Activated T-helper 17 cell treated with anti-CD3 and anti-CD28 coated beads, Interleukin-2, amount 50 U/mL, for 72 hours (primary cell): ENCODE measurements at places on chromosomes 5 and 9.

GRCh38 chr5:103166706-103167105 lies 46.6 kb downstream of the PPIP5K2 start:
- ATAC-seq: no peak

GRCh38 chr5:143896516-143896915 lies 84.6 kb downstream of the HMHB1 start:
- ATAC-seq: no peak

- ATAC-seq: no peak
Observed at GRCh38 chr5:43564289-43564850, 7.5 kb upstream of the PAIP1 start.

- ATAC-seq: peak; percentile 28
Observed at GRCh38 chr9:95907794-95908193, 32.3 kb downstream of the ERCC6L2 start.

DNA sequence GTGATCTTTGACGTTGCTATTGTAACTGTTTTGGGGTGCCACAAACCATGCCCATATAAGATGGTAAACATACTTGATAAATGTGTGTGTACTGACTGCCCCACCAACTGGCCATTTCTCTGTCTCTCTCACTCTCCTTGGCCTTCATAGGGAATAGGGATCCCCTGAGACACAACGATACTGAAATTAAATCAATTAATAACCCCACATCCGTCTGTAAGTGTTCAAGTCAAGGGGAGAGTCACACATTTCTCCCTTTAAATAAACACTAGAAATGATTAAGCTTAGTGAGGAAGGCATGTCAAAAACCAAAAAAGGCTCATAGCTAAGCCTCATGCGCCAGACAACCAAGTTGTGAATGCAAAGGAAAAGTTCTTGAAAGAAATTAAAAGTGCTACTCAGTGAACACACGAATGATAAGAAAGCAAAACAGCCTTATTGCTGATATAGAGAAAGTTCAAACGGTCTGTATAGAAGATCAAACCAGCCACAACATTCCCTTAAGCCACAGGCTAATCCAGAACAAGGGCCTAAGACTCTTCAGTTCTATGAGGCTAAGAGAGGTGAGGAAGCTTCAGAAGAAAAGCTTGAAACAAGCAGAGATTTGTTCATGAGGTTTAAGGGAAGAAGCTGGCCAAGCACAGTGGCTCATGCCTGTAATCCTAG lies 111.1 kb downstream of the UGCG start:
- no peak for ATAC-seq

GRCh38 chr5:129362456-129362855 lies 97.6 kb upstream of the ADAMTS19 start:
- ATAC-seq: no peak

DNA sequence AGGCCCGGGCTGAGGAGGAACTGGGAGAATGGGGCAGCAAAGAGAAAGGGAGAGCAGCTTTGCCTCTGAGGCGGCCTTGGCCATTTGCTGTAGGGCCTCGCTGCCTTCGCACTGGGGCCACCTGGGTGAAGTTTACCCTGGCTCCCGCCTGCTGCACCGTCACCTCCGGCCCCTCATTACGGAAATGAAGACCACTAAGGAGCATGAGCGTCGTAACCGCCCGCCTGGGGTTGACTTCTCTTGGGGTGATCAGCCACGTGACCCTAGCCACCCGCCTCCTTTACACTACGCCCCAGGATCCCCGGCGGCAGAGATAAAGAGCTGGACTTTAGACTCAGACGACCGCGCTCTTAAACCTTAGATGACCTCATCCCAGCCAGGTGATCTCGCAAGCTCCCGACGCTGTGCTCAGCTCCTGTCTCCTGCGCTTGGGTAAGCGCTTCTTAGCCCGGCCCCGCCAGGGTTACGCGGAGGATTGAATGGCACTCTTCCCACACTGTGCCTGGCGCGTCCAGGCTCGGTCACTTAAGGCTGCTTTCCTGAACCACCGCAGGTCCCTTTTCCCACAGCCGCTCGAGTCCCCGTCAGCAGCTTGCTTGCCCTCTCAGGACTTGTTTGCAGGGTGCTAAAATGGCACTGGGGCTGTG lies 107.9 kb upstream of the LARP1 start:
- peak; percentile 44 for ATAC-seq

DNA sequence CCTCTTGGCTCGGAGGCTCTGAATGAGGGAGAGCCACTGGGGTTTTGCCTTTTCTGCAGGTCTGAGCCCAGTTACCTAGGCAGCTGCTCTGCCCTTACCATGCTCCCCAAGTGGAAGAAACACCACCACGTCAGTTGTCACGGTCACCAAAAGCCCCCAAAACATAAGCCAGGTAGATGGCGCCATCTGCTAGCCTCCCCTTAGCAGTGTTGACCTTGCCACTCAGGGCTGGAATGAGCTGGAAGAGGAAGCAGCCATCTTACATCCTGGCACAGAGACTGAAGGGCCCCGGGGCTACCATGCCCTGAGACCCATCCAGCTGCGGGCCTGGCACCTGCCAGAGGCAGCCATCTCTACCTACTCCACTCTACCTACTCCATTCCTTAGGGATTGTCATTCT lies 7.4 kb downstream of the ZER1 start:
- ATAC-seq: no peak

GRCh38 chr5:155556700-155557099 lies 543.1 kb downstream of the KIF4B start:
- no peak for ATAC-seq

- ATAC-seq: no peak
Observed at GRCh38 chr9:112119225-112120029, 55.7 kb downstream of the SUSD1 start.

DNA sequence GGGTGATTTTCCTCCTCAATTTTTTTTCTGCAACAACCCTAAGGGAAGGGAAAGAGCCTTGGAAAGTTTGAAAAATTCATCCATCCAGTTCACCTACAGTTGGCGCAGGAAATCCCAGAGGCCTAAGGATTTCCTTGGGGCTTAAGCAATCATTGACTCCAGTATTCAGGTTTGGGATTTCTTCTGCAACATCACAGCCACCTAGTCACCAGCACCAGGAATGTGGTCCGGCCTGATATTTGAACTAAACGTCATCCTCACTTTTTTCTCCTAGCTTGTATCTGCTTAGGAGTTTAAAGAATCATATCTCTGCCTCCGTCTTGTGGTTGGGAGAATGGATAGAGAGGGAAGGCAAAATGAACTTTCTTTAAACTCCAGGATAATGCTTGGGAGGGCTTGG lies 20.2 kb upstream of the TLE4 start:
- ATAC-seq: no peak

GRCh38 chr5:107670087-107670931 lies 428 bp downstream of the EFNA5 start:
- ATAC-seq: no peak

DNA sequence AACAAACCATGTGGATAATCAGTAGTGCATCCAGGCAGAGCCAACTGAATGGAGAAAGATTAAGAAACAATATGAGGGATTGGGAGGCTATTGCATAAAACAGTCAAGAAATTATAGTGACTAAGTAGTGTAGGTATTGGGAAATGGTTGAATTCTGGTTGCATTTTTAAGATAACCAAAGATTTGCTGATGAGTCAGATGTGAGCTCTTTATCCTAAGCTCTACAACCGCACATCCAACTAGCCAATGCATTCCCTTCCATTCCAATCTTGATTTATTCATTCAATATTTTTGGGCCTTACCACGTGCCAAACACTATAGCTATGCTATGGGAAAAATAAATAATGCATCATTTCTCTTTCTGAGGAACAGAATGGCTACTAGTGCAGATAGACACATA lies 524.5 kb upstream of the RGMB start:
- ATAC-seq: no peak

DNA sequence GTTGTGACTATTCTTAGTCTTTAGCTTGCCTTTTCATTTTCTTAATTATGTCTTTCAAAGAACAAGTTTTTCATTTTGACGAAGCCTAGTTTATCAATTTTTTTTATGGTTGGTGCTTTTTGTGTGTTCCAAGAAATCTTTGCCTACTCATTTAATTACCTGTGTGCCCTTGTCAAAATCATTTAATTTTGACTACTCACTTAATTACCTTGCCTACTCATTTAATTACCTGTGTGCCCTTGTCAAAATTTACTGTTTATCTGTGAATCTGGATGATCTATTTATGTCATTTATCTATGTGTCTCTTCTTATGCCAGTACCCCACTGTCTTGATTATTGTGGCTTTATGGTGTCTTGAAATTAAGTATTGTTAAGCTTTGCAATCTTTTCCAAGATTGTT lies 63.9 kb downstream of the MTAP start:
- ATAC-seq: no peak

- peak; percentile 87 for ATAC-seq
Observed at GRCh38 chr9:132099741-132100407, 20.2 kb upstream of the MED27 start.

- no peak for ATAC-seq
Observed at GRCh38 chr5:57778501-57779091, 296.0 kb upstream of the ACTBL2 start.

DNA sequence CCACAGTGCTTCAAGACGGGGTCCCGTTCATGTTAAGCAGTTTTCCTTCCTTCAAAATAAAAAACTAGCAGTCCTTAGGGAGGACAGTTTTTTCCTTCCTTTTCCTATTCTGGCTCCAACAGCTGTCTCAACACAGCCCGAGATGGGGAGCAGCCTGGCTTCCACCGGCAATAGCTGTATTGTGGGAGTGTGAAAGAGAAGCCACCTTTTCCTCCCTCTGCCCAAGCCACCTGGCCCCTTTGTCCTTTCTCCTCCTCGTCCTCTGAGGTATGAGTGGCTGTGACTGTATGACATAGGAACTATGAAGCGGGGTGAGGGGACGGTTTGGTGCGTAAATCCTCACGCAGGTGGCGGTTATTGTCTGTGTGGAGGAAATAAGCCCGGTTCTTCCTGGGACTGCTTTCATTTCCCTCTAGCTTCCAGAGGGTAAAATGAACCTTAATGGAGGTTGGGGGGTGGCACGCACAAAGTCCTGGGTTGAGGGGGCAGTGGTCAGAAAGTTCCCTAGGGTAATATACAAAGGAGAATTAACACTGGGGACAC lies 292.0 kb upstream of the DMRT1 start:
- ATAC-seq: no peak

DNA sequence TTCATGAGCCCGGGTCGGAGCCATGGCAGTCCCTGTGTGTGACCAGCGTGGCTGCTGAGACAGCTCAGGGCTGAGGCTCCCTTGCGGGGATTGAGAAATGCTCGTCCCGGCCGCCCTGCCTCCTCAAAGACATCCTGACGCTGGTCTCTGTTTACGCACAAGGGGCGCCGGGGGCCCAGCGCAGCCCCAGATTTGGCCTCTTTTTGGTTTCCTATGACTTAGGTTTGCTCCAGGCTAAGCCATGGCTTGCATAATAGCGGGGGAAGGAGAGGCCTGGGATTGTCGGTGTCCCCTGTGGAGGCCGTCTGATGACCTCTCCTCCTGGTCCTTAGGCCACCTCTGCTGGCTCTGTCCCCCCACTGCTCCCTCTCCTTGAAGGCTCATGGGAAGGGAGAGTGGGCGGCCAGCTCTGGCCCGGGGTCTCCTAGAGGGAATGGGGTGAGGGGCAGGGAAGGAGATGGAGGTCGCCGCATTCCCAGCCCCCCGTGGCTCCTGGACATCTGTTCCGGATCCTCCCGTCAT lies 3.5 kb downstream of the LAMC3 start:
- no peak for ATAC-seq

DNA sequence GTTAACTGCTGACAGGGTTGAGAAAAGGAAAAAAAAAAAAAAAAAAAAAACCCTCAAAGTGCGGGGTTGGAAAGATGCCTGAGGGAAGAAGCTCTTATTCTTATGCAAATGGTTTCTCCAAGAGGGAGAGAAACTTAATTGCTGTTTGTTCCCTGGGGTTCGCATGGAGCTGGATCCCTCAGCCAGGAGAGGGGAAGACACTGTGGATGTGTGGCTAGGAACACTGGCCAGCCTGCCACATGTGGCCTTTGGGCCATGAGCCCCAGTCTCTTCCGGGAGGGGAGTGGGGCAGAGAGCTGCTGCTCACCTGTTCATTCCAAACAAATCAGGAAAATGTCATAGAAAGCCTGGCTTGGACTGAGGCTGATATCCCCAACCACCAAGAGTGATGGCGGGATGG lies 9.4 kb upstream of the SCGB3A2 start:
- ATAC-seq: no peak

DNA sequence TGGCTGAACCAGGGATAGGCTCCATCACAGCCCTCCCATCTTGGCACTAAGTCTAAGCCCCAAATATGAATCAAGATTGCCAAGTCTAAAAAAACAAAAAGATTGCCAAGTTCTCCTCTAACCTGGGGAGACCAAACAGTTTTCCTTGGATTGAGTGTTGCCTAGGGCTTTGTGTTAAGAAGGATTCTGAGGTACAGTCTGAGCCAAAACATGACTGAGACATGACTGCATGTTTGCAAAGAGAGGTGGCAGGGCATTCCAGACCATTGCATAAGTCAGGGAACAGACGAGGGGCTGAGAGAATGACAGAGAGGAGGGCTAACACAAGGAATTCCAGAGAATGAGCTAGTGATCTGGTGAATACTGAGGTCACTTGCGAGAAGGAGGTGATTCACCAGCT lies 11.4 kb downstream of the LAMC3 start:
- ATAC-seq: no peak

GRCh38 chr5:92418341-92418740 lies 1035.2 kb upstream of the ARRDC3 start:
- ATAC-seq: no peak

DNA sequence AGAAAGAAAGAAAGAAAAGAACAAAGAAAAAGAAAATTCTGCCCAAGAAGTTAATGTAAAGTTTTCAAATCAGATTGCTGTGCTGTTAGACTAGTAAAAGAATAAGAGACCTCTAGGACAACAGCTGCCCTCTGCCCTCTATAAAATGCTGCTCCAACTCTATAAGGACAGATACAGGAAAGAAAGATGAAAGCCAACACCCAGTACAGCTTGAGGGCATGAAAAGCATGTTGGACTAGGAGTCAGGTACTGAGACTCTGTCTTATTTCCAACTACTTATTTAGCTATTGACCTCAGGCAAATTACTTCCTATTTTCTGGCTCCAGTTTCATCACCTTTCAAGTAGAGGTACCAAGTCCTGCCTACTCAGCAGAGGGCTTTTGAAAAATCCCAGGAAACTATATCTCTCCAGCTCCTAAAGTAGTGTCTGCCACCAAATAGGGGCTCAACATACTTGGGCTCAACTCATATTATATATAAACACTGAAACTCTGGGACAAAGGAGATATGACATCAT lies 5.7 kb downstream of the HBEGF start:
- ATAC-seq: no peak

DNA sequence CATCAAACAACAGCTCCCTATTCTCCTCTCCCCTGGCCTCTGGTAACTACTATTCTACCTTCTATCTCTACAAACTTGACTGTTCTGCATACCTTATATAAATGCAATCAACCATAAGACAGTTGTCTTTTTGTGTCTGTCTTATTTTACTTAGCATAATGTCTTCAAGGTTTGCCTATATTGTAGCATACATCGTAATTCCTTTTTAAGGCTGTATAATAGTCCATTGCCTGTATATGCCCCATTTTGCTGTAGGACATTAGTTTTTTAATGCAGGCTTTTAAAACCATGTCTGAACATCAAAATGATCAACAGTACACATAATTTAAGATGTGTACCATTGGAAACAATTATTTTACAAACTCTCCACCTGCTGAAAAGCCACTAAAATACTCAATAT lies 12.4 kb downstream of the ANKH start:
- no peak for ATAC-seq
